ENCODE measurements at places on chromosomes 4 and X.

- no peak for DNase-seq
Observed at GRCh38 chr4:107693132-107693531, 26.9 kb downstream of the PAPSS1 start.

DNA sequence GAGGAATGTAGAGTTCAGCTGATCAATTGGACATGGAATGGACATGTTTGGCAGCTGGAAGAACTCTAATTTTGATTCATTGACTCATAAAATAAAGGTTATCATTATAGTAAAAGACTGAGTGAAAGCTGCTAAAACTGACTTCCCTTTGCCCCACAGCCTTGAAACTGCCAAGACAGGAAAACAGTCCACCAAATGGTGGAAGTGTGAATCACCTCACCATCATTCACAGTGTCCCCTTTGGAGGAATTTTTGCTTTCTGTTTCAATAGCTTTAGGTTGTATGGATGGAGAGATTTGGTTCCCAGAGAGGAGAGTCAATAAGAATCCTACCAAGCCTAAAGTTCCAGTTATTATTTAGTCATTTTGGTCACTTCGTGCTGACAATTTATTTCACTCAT is 20.8 kb upstream of the FREM3 start:
- DNase-seq = no peak

GRCh38 chr4:161364681-161365080 is 799.1 kb downstream of the FSTL5 start:
- peak; percentile 2 for DNase-seq

DNA sequence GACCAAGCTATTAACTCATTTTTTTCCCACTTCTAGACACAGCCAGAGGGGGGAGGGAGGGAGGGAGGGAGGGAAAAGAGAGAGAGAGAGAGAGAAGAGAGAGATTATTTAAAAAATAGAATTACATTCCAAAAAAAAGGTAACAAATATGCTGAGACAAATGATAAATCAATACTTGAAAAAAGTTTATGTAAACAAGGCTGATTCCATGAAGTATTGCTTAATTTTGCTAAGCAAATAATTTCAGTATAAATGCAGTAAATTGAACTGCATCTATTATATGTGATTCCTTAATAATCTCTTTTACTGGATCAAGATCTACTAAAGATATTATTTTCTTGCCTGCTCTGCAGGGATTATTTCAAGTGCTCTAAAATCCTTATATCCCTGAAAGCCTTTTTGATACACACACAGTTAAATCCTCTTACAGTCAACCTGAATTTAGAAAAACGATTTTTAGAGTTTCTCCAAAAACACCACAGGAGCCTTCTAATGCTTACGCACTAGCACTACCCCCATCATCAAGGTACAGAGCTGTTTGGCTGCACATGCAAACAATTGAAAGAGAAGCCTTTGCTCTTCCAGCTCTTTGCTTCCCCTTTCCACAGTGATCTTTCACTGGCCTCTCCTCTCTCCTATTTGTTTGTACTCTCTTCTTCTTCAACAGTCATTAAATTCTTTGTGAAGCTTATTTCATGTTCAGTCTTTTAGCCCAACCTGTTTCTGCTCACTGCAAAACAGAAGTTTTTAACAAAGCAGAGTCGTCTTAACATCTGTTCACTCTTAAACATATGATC is 426.3 kb upstream of the FAM241A start:
- DNase-seq = no peak

GRCh38 chr4:19126903-19127302 is 1105.3 kb upstream of the LCORL start:
- no peak for DNase-seq

- no peak for DNase-seq
Observed at GRCh38 chr4:147194114-147194513, 248.4 kb upstream of the TTC29 start.

- no peak for DNase-seq
Observed at GRCh38 chr4:74072739-74073138, 26.3 kb downstream of the CXCL2 start.

GRCh38 chr4:37946503-37947179 is 13.6 kb upstream of the PTTG2 start:
- DNase-seq = no peak

GRCh38 chr4:4838936-4839810 is 20.3 kb upstream of the MSX1 start:
- no peak for DNase-seq

DNA sequence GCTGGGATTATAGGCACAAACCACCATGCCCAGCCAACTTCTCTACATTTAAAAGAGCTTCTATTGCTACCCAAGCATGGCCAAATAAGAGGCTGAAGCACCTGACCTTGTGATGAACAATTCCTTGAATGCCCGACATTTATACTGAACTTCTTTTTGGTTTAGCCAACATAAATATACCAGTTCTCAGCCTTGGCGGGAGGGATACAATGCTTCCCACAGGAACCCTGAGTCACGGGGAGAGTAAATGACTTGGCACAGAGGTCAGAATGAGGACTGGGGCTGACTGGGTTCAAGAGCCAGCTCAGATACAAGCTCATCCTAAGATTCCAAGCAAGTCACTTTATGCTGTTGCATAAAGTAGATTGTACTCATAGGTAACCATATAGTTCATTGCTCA is 6.1 kb downstream of the HOPX start:
- no peak for DNase-seq

GRCh38 chr4:6619466-6620255 is 20.8 kb upstream of the MRFAP1 start:
- no peak for DNase-seq

DNA sequence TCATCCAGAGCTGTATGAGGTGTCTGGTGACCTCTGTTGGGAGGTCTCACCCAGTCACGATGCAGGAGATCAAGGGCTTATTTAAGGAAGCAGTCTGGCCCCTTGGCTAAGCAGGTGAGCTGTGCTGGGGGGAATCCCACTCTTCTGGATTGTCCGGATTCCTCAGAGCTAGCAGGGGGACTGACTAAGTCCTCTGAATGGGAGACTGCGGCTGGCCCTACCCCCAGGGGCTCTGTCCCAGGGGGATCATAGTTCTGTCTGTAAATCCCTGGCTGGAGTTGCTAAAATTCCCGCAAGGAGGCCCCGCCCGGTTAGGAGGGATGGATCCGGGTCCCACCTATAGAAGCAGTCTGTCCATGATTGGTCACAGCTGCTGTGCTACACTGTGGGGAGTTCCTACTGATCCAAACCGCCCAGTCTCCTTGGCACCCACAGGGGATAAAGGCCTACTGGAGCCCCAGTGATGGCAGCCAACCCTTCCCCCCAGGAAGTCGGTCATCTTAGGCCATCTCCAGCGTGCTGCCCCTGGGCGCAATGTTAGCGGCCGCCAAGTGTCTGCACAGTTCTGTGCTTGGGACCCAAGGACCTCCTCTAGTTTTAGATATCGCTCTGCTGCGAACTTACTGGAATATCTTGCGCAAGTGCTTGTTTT is 118.2 kb upstream of the KLF8 start:
- DNase-seq = no peak

DNA sequence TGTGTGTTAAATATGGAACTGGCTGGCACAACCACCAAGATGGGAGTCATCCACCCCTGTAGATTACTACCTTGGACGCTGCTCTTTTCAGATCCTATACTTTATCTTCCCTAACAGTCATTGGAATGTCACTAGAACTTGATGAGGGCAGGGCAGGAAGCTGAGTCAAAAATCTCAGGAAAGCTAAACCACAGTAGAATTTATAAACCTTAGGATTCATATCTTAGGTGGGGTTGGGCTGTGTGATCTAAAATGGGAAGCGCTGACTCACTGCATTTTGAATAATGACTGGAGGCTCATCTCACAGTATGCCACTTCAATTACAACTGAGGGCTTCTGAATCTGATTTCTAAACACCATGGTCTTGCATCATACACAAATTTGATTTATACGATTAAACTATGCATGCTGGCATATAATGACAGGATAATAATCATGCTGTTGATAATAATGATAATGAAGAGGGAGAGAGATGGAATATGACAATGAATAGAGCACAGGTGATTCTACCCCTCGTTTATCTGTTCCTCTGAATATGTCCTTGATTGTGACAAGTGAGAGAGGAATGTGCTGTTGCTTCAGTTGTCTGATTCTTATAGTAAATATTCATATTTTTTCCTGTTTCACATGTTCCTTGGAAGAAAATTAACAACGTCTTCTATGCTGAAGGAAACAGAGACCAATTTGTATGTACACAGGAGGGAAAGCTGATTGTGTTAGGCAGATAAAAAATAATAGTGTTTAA is 270.3 kb upstream of the HS3ST1 start:
- DNase-seq = no peak

- no peak for DNase-seq
Observed at GRCh38 chr4:70715097-70715496, 6.7 kb upstream of the RUFY3 start.

DNA sequence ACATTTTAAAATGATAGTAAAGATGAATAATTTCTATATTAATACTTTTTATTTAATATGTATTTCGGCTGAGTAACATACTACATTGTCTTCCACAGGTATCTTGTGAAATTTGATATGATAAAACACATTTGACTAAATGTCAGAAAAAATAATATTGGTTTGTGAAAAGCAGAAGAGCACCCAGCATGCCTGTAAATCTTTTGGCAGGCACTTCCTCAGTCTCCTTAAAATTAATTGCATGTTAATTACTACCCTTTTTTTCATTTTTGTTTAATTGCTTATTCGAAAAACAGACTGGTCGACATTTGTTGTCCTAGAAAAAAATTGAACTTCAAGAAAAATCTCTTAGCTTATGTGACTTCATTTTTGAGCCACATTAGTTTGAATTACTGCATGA is 40.6 kb downstream of the CLCN3 start:
- no peak for DNase-seq

DNA sequence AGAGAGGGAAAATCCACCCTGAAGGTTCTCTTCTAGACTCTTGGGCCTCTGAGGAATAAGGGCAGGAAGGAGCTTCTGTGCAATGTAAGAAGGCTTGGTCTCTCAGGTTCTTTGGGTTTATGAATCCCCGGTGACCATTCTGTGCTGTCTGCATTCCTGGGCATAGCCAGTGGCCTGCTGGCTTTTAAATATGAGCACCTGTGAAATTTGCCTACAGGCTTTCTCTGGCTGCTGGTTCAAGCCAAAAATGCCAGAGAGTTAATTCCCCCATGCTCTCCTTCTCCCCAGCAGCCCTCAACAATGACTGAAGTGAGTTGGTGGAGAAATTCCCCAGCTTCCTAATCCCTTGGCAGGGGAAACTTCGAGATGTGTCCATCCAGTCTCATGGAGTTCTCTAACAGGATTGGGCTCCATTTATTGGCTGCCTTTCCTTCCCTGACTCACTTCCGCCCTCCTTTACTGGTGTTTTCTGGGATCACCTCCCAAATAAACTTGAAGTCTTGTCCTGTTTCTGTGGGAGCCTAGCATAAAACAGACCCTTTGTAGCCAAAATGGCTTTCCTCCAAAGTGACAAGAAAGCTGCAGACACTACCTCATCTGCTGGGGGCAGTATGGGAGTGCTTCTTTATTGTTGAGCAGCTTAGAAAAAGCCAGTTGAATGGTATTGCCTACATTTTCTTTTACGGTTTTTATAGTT is 179.4 kb upstream of the CASK start:
- no peak for DNase-seq

DNA sequence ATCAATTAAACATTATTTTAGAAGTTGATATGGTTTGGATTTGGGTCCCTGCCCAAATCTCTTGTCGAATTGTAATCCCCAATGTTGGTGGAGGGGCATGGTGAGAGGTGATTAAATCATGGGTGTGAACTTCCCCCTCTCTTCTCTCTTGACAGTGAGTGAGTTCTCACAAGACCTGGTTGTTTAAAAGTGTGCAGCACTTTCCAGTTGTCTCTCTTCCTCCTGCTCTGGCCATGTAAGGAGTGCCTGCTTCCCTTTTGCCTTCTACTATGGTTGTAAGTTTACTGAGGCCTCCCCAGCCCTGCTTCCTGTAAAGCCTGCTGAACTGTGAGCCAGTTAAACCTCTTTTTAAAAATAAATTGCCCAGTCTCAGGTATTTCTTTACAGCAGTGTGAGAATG is 141.4 kb downstream of the GALNTL6 start:
- no peak for DNase-seq

DNA sequence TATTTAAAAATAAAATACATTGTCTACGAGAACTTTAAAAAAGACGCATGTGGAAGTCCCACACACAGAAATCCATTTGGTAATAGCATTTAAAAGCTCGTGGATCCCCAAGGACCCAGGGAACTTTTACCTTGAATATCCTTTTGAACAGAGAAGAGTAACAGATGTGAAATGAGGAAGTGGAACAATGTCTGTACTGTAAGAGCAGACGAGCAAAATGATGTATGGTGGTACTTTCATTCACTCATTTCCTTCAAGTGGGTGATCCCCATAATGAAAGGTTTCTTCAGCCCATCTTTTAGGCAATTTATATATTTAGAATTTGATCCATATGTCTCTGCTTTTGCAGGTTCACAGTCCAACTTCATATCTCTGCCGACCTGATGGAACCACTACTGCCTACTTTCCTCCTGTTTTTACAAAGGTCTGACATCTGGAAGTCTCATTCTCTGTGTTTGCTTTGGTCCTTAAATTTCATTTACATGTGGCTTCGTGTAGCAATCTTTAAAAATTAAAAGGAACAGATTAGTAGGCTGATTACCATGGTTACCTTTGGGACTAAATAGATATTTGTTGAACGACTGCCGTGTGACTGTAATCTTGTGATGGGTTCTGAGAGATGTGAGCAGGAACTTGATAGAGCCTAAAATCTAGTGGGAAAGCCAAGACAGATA is 188.4 kb downstream of the PALLD start:
- DNase-seq = no peak

- no peak for DNase-seq
Observed at GRCh38 chr4:153326513-153326912, 18.0 kb upstream of the MND1 start.

DNA sequence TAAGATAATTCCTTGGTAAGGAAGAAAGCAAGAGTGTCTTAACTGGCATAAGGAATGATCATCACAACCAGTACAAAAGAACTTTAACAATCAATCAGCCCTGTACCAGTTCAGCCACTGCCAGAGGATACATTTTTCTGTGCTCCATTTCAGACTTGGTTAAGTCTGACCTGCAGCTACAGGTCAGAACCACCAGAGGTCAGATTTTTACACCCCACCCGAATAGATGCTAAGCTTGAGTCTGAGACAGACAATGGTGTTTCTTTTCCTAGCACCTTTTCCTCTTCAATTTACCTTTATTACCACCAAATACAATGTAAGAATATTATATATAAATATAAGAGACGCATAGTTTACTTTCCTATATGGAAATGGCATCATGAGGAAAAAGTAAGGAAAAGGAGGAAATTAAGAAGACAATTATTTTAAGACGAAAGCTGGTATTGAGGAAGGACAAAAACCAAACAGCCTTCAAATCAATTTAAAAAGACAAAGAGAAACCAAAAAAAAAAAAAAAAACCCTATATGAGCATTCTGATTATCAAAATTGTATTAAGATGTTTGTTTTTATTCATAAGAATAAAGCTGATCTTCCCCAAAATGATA is 215.3 kb upstream of the TTC29 start:
- peak; percentile 42 for DNase-seq

Data from SK-N-DZ (cell line).